ENCODE measurements at places on chromosomes 13 and 19.

GRCh38 chr19:29079356-29080032 lies 133.5 kb downstream of the UQCRFS1 start:
- no peak for DNase-seq

DNA sequence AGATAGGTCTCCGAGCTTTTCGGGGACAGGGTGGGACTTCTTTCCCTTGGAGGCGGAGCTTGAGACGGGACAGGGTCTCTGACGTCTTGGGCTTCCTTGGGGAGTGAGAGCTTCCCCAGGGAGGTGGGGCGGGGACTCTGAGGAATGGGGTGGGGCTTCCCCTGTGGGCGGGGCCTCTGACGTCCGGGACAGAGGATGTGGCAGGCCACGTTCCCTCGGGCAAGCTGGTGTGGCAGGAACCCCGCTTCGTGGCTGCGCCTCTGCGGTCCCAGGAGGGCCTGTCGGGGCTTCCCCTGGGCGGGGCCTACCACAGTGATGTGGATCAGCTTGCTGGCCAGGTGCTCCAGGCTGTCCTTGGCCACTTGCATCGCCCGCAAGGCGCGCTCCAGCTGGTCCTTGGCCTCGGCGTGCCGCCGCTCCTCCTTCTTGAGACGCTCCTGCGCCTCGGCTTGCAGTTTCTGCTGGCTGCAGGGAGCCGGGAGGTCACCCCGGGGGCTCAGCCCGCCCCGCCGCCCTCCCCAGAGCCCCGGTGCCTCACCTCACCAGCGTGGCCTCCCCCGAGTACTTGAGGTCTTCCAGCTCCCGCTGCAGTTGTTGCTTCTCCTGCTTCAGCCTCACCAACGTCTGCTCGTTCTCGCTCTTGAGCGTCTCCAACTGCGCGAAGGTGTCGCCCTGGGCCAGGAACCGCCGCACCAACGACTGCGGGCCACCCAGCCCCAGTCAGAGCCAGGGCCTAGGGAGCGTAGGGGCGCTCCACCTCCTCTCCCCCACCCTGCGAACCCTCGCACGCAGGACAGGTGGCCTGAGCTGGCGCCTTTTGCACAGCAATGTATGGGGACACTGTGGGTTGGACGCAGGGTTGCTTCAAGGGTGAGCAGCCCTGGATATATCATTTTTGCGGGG lies 3.3 kb upstream of the RGL3 start:
- DNase-seq = peak; percentile 49

- DNase-seq = no peak
Observed at GRCh38 chr13:105107781-105108180, 1427.7 kb downstream of the EFNB2 start.

DNA sequence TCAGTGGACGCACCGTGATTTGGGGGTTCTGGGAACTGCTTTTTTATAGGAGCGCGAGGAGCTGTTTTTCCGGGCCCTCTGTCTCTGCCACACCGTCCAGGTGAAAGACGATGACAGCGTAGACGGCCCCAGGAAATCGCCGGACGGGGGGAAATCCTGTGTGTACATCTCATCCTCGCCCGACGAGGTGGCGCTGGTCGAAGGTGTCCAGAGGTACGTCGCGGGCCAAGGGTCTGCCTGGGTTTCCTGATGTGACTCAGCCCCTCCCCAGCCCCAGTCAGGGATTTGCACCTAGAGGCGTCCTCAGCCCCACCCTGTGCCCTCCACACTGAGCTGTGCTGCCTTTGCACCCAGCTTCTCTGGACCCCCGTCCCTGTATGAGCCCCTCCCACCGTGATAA lies 136.2 kb upstream of the MCF2L start:
- no peak for DNase-seq

DNA sequence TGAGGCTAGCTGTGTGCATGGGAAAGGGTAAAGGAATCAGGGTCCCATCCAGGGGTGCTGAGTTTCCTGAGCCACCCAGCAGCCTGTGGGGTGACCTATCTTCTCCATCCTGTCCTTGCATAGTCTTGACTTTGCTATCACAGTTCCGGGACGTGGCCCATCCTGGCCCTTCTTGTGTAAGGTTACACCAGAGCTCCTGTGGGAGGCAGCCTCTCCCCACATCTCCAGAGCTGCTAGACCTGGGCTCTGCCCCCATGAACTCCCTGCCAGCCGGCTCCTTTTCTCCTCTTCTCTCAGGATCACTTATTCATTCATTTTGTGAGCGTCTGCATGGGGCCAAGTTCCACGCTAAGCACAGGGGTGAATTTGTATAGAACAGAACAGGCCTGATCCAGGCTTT lies 238.9 kb downstream of the TSHZ3 start:
- DNase-seq = no peak

- DNase-seq = no peak
Observed at GRCh38 chr19:53112286-53112685, 9.1 kb upstream of the ZNF160 start.

GRCh38 chr13:50104493-50104892 lies 89.2 kb downstream of the KCNRG start:
- DNase-seq = no peak

DNA sequence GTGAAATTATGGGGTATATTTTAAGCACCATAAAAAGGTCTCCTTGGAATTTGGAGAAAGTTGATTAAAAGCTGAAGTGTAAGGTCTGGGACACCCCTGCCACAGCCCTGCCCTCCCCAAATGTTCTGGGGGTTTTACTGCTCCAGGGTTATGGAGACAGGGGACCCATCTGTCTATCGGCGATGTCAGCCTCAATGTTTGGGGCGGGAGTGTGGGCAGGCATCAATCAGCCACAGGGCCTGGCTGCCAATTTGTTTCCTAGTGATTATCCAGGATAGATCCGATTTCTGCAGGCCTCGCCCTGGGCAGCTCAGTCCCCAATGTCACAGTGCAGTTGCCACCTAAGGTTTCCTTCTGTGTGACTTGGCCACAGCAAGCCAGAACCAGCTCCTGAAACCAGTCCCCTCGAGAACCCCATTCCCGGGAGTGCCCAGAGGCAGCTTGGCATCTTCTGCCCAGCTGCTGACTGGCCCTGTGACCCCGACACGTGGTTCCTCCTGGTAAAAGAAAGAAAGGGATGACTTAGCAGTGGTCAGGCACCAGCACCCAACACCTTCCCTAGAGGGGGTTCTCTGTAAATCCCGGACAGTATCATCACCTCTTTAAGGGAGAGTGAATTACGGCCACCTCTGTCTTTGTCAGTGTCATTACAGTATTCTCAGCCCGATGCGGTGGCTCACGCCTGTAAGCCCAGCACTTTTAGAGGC lies 41.6 kb downstream of the MYO9B start:
- DNase-seq = no peak

GRCh38 chr19:28737021-28737895 lies 475.7 kb downstream of the UQCRFS1 start:
- peak; percentile 23 for DNase-seq

- DNase-seq = no peak
Observed at GRCh38 chr13:23806874-23807526, 82.2 kb downstream of the MIPEP start.

DNA sequence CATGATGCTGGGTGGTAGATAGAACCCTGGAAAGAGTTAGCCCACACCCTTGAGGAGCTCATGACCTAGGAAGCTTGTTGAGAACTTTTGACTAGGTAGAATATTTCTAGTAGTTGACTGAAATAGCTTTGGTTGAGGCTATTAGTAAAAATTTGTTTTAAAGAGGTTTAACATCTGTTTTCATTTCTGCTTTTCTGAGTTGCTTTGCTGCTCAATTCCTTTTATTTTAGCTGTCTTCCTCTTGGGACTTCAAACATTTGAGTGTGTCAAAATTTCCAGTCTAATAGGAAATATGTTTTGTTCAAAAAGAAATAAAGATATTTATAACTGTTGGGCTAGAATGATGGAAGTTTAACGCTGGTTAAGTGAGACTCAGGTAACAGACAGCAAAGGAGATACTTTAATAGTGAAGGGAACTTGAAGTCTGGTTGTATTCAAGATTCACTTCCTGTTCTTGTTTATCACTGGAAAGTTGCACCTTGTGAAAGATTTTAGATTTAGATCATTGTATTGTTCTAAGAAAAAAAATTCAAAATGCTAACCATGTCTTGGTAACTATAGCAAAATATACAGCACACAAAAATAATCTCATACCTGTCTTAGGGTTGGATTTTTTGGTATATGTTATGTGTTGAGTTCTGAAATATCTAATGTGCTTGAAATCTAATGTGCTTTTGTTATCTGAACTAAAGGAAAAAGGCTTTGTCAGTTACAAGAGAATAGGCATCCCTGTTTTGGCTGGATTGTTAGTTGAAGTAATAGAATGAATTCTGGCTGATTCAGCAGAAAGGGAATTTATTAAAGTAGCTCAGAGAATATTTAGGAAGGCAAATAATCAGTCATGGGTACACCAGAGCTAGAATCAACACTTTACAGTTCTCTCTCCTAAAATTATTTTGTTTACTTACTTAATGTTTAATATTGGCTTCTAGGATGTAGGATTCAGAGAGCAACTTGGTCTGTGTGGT lies 24.4 kb upstream of the GPR18 start:
- DNase-seq = no peak

- DNase-seq = no peak
Observed at GRCh38 chr13:28607187-28607955, 51.6 kb upstream of the POMP start.

GRCh38 chr13:51158365-51158764 lies 47.3 kb upstream of the C13orf42 start:
- DNase-seq = no peak

GRCh38 chr13:21657538-21657937 lies 13.3 kb upstream of the FGF9 start:
- no peak for DNase-seq

- no peak for DNase-seq
Observed at GRCh38 chr19:19485161-19485997, 30.0 kb downstream of the TSSK6 start.

DNA sequence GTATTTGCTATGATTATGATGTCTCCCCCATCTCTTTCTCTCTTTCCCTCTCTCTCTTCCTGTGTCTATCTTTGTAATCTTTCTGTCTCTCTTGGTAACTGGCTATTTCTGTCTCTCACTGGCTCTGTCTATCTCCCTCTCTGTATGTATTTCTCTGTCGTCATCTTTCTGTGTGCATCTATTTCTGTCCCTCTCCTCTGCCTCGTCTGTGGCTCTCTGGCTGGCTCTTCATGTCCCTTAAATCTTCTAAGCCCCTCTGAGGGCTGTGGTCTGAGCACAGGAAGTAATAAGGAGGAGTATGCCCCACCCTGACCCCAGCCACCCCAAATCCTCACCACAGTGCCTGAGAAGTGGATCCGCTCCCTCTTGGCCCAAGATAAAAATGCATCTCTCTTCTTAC lies 104.4 kb downstream of the DNAJC15 start:
- no peak for DNase-seq

DNA sequence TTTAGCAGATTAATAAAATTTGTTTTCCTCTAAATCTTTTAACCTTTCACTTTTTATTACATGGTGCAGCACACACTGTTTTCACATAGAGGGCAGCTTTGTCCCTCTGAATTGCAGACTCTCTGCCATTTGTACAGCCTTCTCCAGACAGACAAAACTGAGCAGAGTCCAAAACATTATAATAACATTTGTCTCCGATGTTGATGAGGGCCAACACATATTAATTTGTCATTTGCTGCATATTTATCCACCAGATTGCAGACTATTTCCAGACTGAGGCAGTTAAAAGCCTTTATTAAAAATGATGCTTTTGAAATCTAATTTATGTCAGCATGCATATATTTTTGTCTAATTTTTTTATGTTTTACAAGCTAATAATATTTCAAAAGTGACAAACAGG lies 1251.9 kb upstream of the SLC10A2 start:
- DNase-seq = no peak

DNA sequence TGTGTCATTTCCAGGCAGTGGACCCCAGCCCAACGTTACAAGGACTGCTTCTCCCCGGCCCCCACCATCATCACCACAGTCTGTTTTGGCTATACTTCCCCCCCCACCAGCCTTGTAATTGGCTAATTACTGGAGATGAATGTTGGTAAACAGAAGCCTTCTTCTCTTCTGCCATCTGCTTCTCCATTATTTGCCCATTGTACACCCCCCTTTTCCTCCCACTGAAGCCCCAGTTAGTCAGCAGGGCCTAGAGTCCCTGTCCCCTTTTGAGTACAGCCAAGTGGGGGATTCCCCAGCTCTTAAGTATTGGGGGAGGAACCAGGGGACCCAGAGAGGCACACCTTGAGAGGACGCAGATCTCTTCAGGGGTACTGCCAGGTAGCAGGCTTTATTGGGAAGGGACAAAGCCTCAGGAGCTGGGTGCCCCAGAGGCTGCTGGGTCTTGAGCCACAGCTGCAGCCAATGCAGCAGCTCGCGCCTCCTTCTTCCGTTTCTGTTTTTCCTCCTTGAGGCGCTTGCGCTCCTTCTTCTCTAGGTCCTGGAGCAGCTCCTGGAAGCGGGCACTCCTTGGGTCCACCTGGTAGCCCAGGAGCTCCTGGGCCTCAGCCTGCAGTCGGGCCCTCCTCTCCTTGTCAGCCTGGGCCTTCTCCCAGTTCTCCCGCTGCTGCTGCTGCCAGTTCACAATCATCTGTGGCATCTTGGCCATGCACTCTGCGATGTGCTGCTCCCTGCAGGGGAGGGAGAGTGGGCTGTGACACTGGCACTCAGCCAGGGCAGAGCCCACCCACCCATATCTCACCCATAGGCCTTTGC lies 3.0 kb downstream of the GADD45GIP1 start:
- DNase-seq = no peak

DNA sequence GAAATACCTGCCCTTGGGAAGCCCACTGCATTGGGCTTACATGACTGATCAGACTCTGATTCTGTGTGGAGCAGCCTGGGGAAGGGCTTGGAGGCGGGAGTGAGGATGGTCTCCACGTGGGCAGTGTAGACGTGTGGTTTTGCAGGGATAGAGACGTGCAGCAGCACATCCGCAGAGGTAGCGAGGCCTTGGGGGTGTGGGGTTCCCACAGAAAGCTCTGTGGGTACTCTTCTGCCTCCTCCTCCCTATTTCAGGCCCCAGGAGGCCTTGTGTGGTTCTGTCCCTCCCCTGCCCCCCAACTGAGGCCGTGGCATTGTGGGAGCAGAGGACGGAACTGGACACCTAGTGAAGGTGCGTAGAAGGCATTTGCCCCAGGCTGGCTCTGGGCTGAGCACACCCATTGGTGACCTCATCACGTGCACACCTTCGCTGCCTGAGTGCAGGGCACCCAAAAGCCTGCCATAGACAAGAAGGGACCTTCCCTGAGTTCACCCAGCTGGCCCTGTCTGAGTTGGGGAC lies 28.9 kb downstream of the PPP1R37 start:
- no peak for DNase-seq

Data from DMS153 (cell line).